Endothelial cell (in vitro differentiated cells): ENCODE measurements at places on chromosomes 1 and 21.

DNA sequence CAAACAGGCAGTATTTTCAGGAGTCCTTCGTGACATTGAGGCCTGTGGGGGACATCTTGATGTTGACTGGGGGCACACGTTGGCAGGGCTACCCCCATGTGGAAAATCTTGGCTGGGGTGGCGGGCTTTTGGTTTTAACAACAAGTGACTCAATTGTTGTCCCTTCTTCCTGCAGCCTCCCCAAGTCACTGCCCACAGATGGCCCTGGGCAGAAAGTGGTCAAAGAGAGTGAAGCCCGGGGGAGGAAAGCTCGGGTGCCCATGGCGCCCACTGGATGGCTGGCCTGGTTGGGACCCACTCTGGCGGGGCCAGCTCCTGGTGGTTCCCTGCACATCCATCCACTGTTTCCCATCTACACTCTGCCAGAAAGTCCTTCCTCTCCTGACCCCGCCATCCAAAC, 24.6 kb upstream of the ZNF648 start:
- peaks cover 13% of the 10 kb centered on the region for H3K4me1 ChIP-seq
- peaks cover 4% of the 10 kb centered on the region for H3K27me3 ChIP-seq
- H3K27ac ChIP-seq: no peak overlapping the region
- no peak overlapping the region for H3K4me3 ChIP-seq

DNA sequence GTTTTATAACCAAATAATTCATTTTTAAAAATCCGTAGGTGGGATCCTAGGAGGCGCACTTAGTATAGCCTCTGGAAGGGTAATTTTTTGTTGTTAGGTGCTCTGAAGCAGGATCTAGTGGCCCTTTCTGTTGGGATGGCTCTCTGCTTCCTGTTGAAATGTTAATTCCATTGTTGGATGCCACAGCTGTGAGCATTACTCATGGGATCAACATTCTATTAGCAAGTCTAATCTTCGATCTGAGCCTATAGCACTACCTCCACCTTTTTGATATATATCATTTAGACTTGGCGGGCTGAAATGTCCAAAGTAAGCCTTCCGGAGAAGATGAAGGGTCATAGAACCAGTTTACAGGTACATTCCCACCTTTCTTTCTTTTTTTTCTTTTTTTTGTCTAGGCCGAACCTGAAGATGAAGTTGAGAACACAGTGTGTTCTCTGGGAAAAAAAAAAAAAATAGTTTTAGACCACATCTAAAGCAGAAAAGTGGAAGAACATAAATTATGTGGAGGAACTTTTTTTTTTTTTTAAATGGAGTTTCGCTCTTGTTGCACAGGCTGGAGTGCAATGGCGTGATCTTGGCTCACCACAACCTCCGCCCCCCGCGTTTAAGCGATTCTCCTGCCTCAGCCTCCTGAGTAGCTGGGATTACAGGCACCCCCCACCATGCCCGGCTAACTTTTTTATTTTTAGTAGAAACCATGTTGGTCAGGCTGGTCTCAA, 1.4 kb downstream of the CXADR start:
- peaks cover 12% of the 10 kb centered on the region for H3K27me3 ChIP-seq
- H3K36me3 ChIP-seq: no peaks in the 10 kb centered on the region
- H3K4me3 ChIP-seq: peak overlapping the region; percentile 96

DNA sequence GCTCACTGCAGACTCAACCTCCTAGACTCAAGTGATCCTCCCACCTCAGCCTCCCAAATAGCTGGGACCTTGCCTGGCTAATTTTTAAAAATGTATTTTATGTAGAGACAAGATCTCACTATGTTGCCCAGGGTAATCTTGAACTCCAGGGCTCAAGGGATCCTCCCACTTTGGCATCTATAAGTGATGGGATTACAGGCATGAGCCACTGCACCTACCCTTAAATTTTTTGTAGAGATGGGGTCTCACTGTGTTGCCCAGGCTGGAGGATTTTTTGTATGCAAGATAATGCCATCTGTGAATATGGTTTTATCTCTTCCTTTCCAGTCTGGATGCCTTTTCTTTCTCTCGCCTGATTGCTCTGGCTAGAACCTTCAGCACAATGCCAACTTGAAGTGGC, 8.7 kb upstream of the DCAF8 start:
- H3K4me3 ChIP-seq: no peak overlapping the region
- no peaks in the 10 kb centered on the region for H3K36me3 ChIP-seq
- no peaks in the 10 kb centered on the region for H3K4me1 ChIP-seq
- no peak for DNase-seq

GRCh38 chr21:26845066-26845758, at the start of gene ADAMTS1:
Gene ADAMTS1 (minus strand): TSS chr21:26845409. CDS start chr21:26844954, 455 bp downstream.
- H3K27me3 ChIP-seq: peaks cover 29% of the 10 kb centered on the region
- peak within 1 kb of the TSS; percentile 93 for H3K27ac ChIP-seq
- H3K36me3 ChIP-seq: peaks cover 33% of the 10 kb centered on the region
- H3K4me3 ChIP-seq: peak within 1 kb of the TSS; percentile 95

GRCh38 chr1:61170328-61171238, 88.2 kb downstream of the NFIA start:
- H3K27me3 ChIP-seq: no peaks in the 10 kb centered on the region
- H3K27ac ChIP-seq: no peak overlapping the region
- no peak for DNase-seq
- no peak overlapping the region for H3K4me3 ChIP-seq
- H3K36me3 ChIP-seq: no peaks in the 10 kb centered on the region

DNA sequence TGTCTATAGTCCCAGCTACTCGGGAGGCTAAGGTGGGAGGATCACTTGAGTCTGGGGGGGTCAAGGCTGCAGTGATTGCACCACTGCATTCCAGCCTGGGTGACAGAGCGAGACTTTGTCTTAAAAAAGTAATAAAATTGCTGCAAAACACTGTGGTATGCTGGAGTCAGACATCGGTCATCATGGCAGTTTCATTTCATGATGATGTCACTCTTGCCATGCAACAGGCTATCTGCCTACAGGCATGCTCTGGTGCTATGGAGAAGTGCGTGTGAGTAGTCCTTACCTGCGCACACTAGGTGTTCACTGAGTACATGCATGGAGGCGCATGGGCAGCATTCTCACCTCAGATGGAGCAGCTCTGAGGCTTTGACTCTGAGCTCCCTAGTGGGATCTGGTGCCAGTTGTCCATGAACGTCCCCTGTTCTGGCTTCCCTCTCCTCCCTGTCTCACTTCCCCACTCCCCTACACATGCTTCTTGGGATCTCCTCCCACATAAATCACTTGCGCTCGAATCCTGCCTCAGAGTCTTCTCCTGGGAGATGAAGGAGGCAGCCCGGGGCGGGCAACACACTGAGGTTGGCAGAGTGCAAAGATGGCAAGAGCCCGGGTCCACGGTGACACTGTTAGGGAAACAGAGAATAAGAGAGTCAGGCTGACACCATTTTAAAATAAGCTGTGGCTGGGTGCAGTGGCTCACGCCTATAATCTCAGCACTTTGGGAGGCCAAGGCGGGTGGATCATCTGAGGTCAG, 10.4 kb upstream of the CELA3B start:
- H3K4me3 ChIP-seq: no peak overlapping the region
- DNase-seq: no peak
- H3K27ac ChIP-seq: no peak overlapping the region
- H3K36me3 ChIP-seq: no peaks in the 10 kb centered on the region
- no peaks in the 10 kb centered on the region for H3K27me3 ChIP-seq

DNA sequence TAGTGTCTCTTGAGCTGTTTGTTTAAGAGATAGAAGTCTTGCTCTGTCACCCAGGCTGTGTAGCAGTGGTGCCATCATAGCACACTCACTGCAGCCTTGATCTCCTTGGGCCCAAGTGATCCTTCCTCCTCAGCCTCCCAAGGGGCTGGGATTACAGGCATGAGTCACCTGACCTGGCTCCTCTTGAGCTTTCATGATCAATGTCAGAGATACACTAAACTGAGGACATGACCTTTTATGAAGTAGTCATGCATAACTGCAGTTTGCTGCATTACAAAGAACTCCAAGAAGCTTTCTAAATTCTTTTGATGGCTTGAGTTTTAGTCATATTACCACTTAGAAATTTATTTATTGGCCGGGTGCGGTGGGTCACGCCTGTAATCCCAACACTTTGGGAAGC, 77.7 kb downstream of the CC2D1B start:
- H3K27me3 ChIP-seq: no peaks in the 10 kb centered on the region
- DNase-seq: no peak
- H3K4me3 ChIP-seq: no peak overlapping the region
- no peaks in the 10 kb centered on the region for H3K4me1 ChIP-seq
- H3K36me3 ChIP-seq: no peaks in the 10 kb centered on the region

GRCh38 chr1:5886140-5886483, 106.1 kb downstream of the NPHP4 start:
- no peak overlapping the region for H3K4me3 ChIP-seq
- DNase-seq: no peak
- H3K4me1 ChIP-seq: peaks cover 26% of the 10 kb centered on the region

DNA sequence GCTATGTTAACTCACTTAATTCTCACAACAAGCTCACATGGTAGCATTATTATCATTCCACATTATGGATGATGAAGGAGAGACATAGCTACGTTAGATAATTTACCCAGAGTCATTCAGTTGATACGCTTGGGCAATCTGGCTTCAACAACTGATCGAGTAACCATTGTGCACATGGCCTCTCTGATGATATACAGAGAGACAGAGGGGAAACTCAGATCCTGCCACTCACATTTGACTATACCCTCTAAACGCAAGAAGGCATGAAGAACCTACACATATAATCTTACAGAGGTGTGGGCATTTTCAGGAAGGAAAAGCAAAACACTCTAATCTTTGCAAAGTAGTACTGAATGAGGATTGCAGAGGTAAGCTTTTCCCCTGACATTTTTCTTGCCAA, 360.1 kb downstream of the BARHL2 start:
- H3K27ac ChIP-seq: no peak overlapping the region
- no peak overlapping the region for H3K4me3 ChIP-seq
- no peak for DNase-seq
- no peaks in the 10 kb centered on the region for H3K4me1 ChIP-seq
- no peaks in the 10 kb centered on the region for H3K27me3 ChIP-seq

GRCh38 chr1:47225430-47226100, 6.5 kb downstream of the TAL1 start:
- peak; percentile 57 for DNase-seq
- H3K4me3 ChIP-seq: peak overlapping the region; percentile 100
- H3K36me3 ChIP-seq: peaks cover 42% of the 10 kb centered on the region
- H3K4me1 ChIP-seq: peaks cover 49% of the 10 kb centered on the region
- peaks cover 40% of the 10 kb centered on the region for H3K27me3 ChIP-seq
- peak overlapping the region; percentile 100 for H3K27ac ChIP-seq

DNA sequence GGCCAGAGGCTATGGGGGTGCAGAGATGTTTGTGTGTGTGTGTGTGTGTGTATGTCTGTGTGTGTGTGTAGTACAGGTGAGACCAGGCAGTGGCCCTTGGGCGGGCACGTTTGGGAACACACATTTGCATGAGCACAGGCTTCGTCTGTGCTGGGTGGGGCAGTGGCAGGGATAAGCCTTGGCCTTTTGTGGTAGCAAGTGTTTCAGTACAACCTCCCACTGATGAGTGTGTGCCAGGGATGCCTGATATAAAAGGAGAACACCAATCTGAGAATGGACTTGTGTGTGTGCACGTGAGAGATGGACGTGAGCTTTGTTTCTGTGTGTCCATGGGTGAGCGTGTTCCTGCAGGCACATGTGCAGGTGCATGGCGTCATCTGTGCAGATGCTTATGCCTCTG, 3.0 kb downstream of the NTRK1 start:
- no peak for DNase-seq
- H3K27ac ChIP-seq: no peak overlapping the region
- H3K36me3 ChIP-seq: peaks cover 10% of the 10 kb centered on the region
- peaks cover 26% of the 10 kb centered on the region for H3K4me1 ChIP-seq

DNA sequence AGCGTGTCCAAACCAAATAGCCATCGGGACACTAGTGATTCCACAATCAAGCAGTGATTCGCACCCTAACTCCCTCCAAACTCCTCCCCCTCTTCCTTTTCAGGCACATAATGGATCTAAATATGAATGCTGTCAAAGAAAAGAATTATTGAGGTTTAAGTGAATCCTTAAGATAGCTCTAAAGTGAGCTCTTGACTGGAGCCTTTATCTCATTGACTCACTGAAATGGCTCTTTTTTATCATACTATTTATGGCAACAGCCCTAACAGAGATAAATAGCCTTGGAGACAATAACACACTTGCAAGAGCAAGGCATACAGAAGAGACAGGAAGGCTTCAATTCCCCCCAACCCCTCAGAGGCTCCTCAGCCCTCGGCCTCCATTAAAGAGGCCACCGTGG, 143.3 kb downstream of the PLXNA2 start:
- H3K4me3 ChIP-seq: no peak overlapping the region
- H3K36me3 ChIP-seq: peaks cover 5% of the 10 kb centered on the region
- DNase-seq: no peak
- peaks cover 4% of the 10 kb centered on the region for H3K4me1 ChIP-seq
- no peak overlapping the region for H3K27ac ChIP-seq

GRCh38 chr1:114000406-114000805, 21.1 kb downstream of the OLFML3 start:
- no peaks in the 10 kb centered on the region for H3K36me3 ChIP-seq
- no peak for DNase-seq
- peaks cover 10% of the 10 kb centered on the region for H3K27me3 ChIP-seq
- H3K4me1 ChIP-seq: peaks cover 50% of the 10 kb centered on the region
- no peak overlapping the region for H3K27ac ChIP-seq

DNA sequence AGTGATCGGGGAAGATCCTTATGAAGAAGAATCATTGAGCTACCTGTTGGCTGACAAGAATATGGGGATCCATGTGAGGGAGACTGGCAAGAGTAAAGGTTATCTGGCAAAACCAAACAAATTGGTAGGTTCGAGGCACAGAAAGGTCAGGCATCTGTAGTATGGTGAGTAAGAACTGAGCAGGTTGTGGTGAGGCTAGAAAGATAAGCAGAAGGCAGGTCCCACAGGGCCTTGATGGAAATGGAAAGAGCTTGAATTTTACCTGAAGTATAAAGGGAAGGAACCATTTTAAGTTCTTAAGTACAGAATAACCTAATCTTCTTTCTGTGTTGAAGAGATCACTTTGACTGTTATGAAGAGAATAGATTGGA, 11.1 kb downstream of the PTPRC start:
- no peak overlapping the region for H3K27ac ChIP-seq
- DNase-seq: no peak
- no peaks in the 10 kb centered on the region for H3K36me3 ChIP-seq
- H3K4me3 ChIP-seq: no peak overlapping the region
- H3K27me3 ChIP-seq: peaks cover 3% of the 10 kb centered on the region

- H3K27ac ChIP-seq: no peak overlapping the region
- no peak overlapping the region for H3K4me3 ChIP-seq
- H3K36me3 ChIP-seq: no peaks in the 10 kb centered on the region
- peaks cover 1% of the 10 kb centered on the region for H3K27me3 ChIP-seq
These were observed 430.5 kb downstream of the MRPL39 start for GRCh38 chr21:25176637-25177412.

GRCh38 chr1:219465212-219466093, 147.5 kb downstream of the ZC3H11B start:
- no peaks in the 10 kb centered on the region for H3K4me1 ChIP-seq
- no peaks in the 10 kb centered on the region for H3K27me3 ChIP-seq
- H3K4me3 ChIP-seq: no peak overlapping the region
